ENCODE measurements at places on chromosomes 16 and 17.
A peak's percentile ranks its signal among the peaks of the same experiment; 100 is the strongest.

- peak; percentile 39 for DNase-seq
Measured at GRCh38 chr16:9311303-9311954, 220.0 kb downstream of the HAPSTR1 start.

GRCh38 chr16:4087099-4087885, 28.9 kb downstream of the ADCY9 start:
- DNase-seq: no peak

GRCh38 chr17:61076621-61077031, 323.0 kb upstream of the TBX2 start:
- no peak for DNase-seq

GRCh38 chr16:20107083-20107482, 33.4 kb upstream of the GPR139 start:
- no peak for DNase-seq

DNA sequence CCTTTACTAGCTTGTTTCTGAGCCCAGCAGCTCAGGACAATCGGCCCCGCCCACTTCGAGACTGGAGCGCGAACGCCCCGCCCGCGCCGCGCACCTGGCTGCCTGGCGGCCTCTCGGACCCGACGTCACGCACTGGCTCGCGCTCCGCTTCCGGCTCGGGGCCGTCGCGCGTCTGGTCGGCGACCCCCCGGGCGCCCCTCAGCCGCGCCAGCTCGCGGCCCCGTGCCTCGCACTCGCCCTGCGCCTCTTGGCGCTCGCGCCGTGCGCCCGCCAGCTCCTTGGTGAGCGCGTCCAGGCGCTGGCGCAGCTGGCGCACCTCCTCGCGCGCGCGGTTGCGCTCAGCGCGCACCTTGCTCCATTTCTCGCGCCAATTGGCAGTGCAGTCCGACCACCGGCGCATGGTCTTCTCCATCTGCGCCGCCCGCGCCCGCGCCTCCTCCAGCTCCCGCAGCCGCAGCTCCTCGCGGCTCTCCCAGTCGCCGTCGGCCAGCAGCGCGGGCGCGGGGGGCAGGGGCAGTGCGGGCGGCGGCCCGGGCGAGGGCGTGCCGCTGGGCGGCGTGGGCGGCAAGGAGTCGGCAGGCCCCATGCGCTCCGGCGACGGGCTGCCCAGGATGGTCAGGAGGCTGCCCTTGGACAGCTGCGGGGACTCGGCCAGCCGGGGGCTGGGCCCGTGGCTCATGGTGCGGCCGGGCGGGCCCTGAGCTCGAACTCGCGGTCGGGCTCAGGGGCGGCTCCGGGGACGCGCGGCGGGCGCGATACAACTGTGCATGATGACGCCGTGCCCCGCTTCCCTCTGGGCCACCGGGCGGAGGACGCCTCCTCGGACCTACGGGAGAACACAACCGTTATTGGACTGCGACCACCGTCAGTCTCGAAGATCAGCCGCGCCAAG, 7.6 kb downstream of the CCDC102A start:
- no peak for DNase-seq

DNA sequence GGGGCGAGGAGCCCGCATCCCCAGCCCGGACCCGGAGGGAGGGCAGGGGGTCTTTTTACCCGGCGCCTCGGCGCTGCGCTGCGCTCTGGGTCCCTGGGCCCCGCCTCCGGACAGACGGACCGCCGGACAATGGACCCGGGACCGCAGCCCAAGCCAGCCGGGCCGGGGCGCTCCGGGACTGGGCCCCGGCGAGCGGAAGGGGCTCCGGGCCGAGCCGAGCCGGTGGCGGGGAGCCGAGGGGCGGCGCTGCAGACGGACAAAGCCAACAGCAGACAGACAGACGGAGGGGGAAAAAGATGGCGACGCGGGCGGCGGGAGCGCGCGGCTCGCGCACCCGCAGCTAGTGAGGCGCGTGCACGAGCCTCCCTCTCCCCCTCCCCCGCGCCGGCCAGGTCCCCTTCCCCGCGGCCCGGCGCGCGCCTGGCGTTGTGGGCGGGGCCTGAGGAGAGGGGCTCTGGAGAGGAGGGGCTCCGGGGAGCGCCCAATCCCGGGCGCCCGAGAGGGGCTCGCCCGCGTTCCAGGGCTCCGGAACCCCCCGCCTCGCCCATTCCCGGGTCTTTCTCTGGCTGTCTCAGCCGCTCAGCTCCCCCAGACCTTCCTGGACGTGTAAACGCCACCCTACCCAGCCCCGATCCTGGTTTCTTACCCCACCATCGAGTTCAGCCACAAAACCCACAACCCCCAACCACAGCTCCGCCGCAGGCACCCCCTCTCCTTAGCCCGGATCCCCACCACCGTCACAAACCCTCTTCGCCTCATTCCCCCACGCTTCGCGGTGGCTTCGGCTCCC, at the start of gene ZNF821:
ZNF821 (minus strand) TSS at position 334 of the 790 bp plus-strand sequence. CDS start 4,236 bp downstream, outside the sequence.
- peak; percentile 76 for DNase-seq

DNA sequence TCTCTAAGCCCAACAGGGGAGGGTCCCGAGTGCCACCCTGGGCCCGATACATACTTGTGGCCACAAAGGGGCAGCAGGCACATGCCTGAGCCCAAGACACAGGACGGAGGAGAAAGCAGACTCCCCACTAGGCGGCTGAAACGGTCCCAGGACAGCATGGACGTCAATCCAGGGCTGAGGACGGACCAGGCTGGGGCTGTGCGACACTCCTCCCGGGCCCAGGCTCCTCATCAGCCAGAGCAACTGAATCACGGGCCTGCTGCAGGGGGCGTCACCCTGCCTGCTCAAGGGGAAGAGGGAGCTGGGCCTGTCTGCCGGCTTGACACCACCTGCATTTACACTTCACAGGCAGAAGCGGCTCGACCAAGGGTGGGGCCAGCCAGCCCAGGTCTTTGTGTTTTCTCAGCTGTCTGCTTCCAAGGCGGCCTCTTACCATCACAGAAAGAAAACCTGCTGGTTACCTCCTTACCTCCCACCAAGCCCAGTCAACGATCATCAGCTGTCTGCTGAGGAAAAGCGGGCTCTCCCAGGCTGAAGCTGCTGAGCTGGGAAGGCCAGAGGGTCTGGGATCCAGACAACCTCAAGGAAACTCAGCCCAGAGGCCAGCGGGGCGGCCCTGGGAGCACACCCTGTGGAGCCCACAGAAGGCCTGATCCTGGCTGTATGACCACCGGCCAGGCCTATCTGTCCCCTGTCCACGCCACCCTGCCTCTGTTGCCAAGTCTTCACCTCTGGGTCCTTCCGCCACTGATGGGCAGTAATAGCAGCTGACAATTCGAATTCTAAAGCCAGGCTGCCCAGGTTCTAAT, 26.4 kb downstream of the KIFC3 start:
- DNase-seq: peak; percentile 66

GRCh38 chr17:12554251-12554650, 111.4 kb upstream of the MYOCD start:
- no peak for DNase-seq

GRCh38 chr17:3770466-3770865, 30.5 kb downstream of the ITGAE start:
- DNase-seq: no peak

DNA sequence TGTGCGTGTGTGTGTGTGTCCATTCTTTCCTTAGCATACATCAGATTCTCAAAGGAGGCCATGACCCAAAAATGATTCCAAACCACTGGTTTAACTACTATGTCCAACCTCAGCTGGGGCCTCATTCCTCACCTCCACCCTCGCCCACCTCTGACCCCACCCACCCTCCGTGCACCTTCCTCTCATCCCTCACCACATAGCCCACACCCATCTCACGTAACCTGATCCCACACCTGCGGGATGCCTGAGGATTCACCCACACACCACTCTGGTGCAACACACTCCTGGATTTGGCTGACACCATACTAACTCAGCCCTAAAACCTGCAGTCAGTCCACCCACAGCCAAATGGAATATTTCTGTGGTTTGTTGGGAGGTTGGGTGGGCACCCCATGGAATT, 3.3 kb upstream of the CSNK2A2 start:
- no peak for DNase-seq

DNA sequence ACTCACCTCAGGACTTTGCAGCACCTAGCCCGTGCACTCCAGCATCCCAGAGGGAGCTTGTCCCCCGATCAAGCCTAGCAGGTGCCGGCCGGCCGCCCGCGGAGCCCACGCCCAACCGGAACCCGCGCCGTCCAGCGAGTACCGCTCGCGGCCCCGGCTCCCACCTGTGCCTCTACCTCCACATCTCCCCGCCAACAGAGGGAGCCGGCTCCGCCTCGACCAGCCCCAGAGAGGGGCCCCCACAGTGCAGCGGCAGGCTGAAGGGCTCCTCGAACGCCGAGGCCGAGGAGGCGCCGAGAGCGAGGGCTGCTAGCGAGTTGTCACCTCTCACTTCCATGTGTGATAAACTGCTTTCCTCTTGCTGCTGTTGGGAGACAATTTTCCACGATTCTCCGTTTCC, 41.1 kb upstream of the DHRS7B start:
- DNase-seq: no peak

- DNase-seq: no peak
Measured at GRCh38 chr17:64113006-64113405, 16.9 kb downstream of the ERN1 start.

DNA sequence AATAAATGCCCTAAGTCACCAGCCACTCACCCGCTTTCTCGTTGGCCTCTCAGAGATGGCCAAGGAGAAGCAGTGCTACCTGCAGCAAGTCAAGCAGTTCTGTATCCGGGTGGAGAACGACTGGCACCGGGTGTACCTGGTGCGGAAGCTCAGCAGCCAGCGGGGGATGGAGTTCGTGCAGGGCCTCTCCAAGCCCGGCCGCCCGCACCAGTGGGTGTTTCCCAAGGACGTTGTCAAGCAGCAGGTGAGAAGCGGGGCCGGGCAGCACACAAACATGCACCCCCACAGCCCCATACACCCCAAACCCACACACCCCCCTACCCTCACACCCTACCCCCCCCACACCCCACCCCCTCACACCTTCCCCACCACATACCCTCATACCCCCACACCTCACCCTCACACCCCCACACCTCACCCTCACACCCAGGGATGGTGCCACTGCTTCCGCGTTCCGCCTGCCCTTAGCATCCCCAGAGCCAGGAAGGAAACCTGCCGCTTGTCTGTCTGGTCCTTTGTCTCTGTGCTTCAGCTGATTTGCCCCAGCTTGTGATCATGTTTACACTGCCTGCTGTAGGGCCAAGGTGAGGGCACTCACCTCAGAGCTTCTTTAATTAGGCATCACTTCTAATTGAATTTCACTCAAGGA, 41.9 kb upstream of the ENDOV start:
- no peak for DNase-seq

DNA sequence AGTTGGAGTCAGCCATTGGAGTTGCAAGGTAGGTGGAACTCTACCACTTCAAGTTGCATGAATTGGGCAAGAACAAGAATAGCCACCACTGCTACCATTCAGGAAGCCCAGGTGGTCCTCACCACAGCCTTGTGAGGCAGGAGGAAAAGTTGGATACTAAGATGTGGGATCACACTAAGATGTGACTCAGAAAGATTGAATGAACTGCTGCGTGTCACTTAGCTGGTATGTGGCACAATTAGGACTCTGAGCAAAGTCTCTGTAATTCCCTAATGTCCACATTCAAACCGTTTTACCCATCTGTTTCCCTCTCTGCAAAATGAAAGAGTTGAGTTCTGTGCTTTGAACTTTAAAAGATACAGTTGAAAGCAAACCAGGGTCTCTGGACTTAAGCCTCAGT, 44.7 kb upstream of the HS3ST3A1 start:
- DNase-seq: no peak

GRCh38 chr17:82006468-82007227, 16.0 kb downstream of the CENPX start:
- no peak for DNase-seq

GRCh38 chr17:51373489-51374152, 113.3 kb downstream of the UTP18 start:
- DNase-seq: no peak

GRCh38 chr16:67814567-67814966, 7.9 kb downstream of the TSNAXIP1 start:
- DNase-seq: no peak

GRCh38 chr17:61420052-61420451, 20.4 kb downstream of the TBX2 start:
- no peak for DNase-seq

DNA sequence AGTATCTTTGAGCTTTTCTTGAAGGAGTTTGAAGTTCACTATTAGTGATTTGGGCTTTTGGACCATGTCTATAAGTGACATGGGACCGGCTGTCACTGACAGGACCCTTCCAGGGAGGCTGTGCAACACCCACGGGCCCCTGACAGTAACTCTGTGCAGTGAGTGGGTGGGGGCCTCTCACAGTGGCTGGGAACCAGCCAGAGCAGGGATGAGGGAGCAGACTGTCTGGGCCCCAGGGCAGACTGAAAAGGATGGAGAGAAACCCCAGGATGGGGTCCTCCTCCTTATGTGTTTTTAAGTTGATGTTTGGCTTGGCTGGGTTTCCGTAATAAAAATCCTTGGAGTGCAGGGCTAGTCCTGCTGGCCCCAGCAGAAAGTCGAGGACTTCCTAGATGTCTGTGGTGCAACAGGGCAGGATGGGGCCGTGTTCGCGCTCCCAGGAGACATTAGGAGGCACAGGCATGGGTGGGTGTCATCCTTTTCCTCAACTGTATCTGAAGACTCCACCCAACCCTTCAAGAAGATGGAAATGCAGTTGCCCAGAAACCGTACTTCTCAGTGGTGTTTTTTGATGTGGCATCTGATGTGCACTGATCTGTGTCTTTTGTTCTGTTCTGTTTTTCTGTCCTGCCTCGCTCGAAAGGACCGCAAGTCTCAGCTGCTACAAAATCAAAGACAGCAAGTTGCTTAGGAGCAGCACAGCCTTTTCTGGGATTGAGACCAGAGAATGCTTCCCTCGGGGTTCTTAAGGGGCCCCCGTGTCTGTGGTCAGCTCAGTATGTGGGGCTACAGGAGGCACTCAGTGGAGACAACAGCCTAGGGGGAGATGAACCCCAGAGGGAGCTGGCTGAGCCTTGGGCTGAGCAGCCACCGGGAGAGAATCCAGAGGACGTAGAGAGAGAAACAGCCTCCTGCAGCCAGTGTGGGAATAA, 24.2 kb downstream of the PLD6 start:
- DNase-seq: no peak

- no peak for DNase-seq
Measured at GRCh38 chr16:57475711-57476339, 10.5 kb downstream of the DOK4 start.
